Stimulated activated CD4-positive, alpha-beta T cell treated with anti-CD3 and anti-CD28 coated beads, Interleukin-2, amount 100 ng/mL, for 48 hours (primary cell): ENCODE measurements at places on chromosomes 11 and 22.

GRCh38 chr11:45362636-45363035, 76.5 kb upstream of the SYT13 start:
- no peak for DNase-seq

- DNase-seq, result no peak
These were observed 38.8 kb downstream of the OR9I1 start for GRCh38 chr11:58086528-58086927.

GRCh38 chr11:118234833-118235232, 10.0 kb upstream of the JAML start:
- no peak for DNase-seq

GRCh38 chr11:78801161-78801884, 226.7 kb upstream of the NARS2 start:
- no peak for DNase-seq

GRCh38 chr11:100691896-100692653, 5.0 kb downstream of the ARHGAP42 start:
- DNase-seq, result no peak

DNA sequence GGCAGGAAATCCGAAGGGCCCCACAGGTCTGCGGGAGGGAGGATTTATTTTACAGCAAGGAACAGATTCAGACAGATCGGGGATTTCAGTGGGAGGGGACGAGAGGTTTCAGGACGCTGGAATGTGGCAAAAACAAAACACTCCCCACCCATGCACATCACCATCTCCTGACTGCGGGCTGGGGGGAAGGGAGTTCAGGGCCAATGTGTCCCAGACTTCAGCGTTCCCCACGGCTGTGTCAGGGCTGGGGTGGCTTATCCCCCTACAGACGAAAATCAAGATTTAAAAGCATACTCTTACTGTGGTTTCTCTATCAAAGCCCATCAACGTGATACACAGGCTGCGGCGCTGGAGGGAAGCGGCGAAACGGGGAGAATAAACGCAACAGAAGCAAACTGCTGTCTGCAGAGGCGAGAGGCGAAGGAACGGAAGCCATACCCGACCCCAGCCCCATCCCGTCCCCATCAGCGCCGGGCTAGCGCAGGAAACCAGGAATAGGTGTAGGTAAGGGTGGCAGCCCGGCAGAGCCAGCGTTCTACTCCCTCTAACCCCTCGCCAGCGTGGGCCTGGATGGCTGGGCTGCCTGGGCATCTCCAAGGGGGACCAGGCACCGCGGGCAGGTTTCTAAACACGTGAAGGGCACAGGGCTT, 2.7 kb downstream of the TENM4 start:
- DNase-seq, result no peak
